ENCODE measurements at places on chromosomes 2 and 18.

- no peak for DNase-seq
Measured at GRCh38 chr2:48860380-48860779, 104.9 kb upstream of the LHCGR start.

DNA sequence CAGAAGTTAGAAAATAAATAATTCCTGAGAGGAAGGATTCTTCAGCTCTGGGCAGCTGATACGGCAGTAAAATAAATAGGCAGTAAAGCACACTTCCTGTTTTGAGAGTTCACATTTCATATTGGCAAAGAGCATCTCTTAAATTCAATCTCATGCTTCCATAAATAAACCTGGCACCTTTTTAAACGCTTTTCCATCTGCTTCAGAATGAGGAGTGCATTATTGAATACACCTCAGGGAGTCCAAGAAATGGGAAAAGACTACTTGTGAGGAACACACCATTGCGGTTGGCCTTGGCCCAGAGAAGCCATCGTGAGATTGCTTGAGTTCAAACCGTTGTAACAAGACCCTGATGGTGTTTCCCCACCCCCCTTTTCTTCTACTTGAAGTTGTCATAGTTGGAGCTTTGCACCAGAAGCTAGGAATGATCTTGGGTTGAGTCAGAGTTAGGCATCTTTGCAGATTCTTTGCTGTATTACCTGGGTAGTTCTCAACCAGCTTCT, 123.9 kb downstream of the RDH14 start:
- DNase-seq, result no peak

- no peak for DNase-seq
Measured at GRCh38 chr2:171146633-171147032, 14.1 kb downstream of the TLK1 start.

- no peak for DNase-seq
Measured at GRCh38 chr2:61229936-61230335, 67.9 kb downstream of the C2orf74 start.

DNA sequence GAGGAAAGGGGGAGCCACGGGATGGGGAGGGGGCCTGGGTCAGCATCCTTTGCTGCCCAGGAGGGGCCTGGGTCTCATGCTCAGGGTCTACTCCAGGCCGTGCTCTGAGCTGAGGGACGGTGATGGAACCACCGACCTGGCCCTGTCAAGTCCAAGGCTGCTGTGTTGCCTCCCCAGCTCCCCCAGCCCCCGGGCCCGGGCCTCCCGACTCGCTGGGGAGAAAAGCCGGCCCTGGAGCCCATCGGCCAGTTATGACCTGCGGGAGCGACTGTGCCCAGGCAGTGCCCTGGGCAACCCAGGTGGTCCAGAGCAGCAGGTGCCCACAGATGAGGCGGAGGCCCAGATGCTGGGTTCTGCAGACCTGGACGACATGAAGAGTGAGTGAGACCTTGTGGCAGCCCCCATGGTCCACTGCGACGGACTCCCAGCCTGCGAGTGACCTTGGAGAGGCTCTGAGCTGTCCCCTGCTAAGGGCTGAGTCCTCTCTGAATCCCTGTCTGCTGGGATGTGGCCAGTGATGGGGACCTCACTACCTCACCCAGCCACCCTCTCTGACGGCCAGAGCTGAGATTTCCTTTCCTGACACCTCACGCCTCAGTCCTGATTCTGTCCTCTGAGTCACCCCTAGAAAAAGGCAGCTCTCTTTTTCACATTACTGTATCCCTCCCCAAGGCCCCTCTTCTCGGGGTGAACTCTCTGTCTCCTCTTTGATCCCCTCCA, 2.7 kb downstream of the SLC4A3 start:
- peak; percentile 79 for DNase-seq

Data from upper lobe of left lung (tissue), 6 donors.